ENCODE measurements at places on chromosomes 4 and X.

DNA sequence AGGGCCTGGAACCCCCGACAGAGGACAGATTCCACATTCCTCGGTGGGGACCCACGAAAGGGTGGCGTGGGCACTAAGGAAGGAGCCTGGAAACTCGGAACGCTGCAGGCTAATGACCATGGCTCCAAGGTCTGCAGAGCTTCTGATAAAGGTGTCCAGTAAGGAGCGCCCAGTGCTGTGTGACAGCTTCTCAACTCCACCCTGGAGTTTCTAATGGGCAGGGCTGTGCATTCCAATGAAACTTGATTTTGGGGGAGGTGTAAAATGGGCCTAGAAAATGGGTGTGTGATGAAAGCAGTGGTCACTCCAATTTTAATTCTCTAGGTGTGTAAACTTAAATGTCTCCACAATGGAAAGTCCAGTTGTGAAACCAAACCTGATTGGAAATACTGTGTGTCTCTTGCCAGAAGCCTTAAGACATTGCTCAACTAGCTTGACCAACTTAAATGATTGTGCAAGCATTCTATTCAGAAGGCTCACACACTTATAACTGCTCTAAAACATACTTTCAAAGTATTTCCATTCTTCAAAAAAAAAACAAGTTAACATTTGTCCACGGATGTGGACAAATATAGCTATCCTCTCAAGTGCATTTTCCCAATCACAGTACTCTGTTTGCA is 52.1 kb downstream of the XAGE2 start:
- DNase-seq: no peak

DNA sequence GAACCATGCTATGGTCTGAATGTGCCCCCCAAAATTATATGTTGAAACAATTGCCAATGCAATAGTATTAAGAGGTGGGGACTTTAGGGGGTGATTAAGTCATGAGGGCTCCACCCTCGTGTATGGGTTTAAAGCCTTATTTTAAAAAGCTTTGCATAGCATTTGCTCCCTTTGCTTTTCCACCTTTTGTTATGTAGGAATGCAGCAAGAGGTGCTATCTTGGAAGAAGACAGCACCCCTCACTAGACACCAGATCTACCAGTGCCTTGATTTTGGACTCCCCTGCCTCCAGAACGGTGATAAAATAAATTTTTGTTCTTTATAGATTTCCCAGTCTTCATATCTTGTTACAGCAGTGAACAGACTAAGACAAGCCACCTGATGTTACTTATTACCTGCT is 23.3 kb upstream of the NPNT start:
- DNase-seq: no peak

- no peak for DNase-seq
These were observed 11.4 kb upstream of the S100G start for GRCh38 chrX:16638533-16638932.

GRCh38 chr4:46656071-46656470 is 253.0 kb downstream of the COX7B2 start:
- no peak for DNase-seq

GRCh38 chrX:17046478-17047097 is 100.1 kb downstream of the REPS2 start:
- DNase-seq: no peak

- DNase-seq: no peak
These were observed 164.1 kb upstream of the STS start for GRCh38 chrX:6983207-6983955.

- no peak for DNase-seq
These were observed 134.2 kb downstream of the TSPAN5 start for GRCh38 chr4:98524230-98524629.

DNA sequence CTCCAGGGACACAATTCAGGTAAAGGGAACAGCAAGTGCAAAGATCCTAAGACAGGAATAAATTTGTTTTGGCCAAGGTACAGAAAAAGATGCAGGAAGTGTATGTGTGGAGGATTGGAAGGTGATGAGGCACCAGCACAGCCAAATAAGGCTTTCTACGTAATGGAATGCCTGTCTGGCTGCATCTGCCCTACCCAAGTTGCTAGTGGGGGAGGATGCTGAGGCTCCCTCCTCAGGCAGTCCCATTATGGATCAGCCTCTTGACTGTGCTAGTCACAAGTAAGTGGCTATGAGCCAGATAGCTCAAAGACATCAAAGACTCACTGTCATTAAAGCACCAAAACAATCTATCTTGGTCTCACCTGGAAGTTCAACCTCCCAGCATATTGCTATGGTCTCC is 300.9 kb upstream of the FAT4 start:
- DNase-seq: no peak

DNA sequence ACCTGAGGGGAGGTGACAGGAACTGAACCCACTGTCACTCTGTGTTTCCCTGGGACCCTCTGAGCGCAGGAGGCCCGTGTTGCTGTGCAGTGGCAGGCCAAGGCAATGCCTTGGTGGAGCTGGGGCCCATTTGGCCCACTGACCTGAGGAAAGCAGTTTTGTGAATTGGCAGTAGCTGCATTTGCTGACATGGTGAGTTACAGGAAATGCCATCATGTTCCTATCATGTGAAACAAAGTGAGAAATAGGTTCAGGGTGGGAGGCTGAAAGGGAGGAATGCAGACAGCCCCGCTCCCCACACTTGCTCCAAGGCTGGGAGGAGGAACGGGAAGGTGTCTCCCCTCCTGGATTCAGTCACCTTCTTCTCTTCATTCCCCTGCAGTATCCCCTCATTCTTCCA is 146.1 kb downstream of the PTTG2 start:
- DNase-seq: no peak

GRCh38 chr4:11589676-11590075 is 161.0 kb upstream of the HS3ST1 start:
- no peak for DNase-seq

DNA sequence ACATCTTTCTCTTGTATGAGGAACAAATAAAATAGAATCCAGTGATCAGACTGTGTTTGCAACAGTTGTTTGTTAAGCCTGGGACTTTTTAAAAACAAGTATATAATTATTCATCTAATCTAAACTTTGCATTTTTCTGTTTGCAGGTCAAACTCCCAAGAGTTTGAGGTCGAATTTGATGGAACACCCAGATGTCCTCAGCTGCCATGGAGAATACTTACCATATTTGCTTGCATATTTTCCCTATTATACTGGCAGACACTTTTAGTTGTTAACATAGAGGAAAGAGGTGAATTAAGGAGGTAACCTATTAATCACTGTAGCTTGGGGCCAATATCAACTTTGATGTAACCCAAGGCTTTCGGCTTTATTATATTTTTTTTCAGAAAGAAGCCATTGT is 401.5 kb upstream of the DIPK2B start:
- no peak for DNase-seq

GRCh38 chr4:7815981-7816380 is 123.7 kb downstream of the AFAP1 start:
- DNase-seq: no peak

DNA sequence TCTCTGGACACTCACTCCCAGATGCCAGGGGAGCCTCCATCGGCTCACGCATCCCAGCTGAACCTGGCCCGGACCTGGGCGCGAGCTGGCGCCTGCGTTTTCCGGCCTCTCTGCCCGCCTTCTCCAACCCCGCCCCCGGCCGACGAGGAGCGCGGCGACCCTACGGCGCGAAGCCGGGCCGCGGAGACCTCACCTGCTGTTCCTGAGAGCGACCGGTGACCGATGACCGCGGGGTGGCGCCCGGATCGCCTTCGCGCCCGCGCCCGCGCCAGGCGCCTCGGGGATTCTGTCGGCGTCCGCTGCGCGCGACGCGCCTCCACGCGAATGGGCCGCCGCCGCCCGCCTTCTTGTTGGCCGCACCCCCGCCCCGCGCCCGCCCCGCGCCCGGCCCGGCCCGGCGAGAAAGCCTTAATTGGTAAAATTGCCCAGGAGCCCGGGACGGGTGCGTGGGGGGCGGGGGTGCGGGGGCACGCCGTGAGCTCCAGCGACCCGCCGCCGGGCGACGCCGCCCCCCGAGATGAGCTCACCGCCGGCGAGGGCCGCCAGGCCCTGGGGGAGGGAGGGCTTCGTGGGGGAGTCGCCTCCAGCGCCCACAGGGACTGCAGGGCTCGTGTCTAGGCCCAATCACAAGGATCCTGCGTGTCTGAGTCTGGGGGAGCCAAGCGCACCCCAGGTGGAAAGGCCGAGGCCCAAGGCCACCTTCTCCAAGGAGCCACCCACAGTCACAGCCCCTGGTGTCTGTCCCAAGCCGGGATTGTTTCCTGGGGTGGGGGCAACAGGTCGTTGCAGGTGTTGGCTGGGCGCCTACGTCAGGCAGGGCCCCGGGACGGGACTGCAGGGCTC is at the start of gene FLNA:
Gene FLNA, minus strand, starts transcription at position 322 of the 843 bp plus-strand sequence. CDS start 3,389 bp downstream, outside the sequence.
- no peak for DNase-seq

DNA sequence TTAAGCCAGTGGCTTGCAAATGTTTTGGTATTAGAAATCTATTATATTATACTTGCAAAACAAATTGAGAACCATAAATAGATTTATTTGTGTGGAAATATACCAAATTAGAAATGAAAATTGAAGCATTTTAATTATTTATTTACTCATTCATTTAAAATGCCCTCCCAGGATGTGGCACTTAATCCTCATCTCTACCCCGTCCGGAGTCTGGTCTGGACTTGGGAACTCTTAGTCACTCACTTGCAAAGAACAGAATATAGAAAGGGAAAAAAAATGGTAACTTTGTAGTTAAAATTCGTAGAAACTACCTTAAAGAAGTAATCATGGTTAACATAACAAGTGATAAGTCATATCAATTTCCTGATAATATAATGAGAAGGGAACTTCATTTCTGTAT is 775.9 kb upstream of the INTU start:
- DNase-seq: no peak

DNA sequence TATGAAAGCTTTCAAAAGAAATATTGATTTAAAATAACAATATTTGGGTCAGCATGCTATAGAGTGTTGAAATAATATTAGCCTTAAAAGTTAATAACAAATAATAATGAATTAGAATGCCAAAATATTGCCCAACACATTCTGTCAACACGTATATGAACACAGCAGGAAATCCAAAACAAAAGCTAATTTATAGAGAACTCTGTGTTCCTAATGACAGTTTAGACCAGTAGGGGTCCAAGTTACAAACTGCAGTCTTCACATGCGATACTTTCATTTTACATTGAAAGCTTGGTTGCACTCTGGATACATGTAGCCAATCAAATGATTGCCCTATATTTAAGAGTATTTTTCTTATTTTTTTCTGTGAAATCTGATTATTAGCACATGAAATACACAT is 274.4 kb downstream of the DCTD start:
- no peak for DNase-seq

DNA sequence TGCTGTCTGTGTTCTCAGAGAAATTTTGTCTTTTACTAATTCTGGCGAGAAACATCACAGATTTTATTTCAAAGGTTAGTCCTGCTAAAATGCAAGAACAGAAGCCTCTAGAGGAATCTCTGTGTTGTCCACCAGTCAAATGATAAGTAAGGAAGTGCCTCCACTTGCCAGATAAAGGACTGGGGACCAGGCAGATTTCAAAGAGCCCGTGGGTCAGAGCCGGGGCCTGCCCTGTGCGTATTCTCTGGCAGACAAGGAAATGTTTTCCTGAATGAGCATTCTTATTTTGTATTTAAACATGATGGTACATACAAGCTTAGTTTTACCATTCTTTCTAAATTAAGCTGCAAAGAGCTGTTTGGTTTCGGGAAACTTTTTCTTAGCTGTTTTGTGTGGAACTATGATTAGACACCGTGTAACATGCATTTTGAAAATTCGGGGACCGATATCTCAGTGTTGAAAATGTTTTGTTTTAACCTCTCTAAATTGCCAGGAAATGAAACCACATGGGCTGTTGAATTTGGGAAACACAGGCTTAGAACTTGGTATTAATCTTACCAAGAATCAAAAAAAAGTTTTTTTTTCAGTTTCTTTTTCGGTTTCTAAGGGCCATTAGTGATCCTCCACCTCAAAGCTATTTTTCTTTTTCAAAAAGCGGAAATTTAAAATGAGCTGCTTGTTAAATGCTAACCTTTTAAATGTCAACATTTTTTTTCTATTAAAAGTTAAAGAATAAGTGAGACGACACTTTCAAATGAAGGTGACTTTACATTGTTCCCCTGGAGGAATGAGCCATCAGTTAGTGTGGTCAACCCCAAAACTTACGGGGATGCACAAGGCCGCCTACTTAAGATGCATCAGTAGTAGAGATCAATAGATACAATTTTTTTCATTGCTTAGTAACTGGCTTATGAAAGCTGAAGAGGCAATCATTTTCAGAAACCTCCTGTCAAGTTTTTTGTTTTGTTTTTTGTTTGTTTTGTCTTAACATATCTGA is 89.6 kb upstream of the MTM1 start:
- no peak for DNase-seq

- DNase-seq: no peak
These were observed 874.6 kb upstream of the PRKX start for GRCh38 chrX:4588056-4588455.

- DNase-seq: no peak
These were observed 64.9 kb upstream of the SOD3 start for GRCh38 chr4:24730256-24731001.

GRCh38 chr4:123613586-123614344 is 217.2 kb downstream of the SPRY1 start:
- no peak for DNase-seq

DNA sequence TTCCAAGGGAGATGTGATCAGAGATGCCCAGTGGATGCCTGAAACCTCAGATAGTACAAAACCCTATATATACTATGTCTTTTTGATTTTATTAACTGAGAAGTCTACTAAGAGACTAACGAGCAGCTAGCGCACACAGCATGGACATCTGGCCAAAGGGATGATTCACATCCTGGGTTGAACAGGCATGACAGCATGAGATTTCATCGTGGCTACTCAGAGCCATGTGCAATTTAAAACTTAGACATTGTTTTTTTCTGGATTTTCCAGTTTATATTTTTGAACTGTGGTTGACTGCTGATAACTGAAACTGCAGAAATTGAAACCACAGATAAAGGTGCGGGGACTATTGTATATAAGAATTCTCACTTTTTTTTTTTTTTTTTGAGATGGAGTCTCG is 2252.9 kb upstream of the AGA start:
- no peak for DNase-seq

- DNase-seq: no peak
These were observed at the start of gene KDR for GRCh38 chr4:55125087-55125721. Gene KDR, minus strand, starts transcription at chr4:55125595. Its CDS starts 302 bp downstream, at chr4:55125293.

- no peak for DNase-seq
These were observed at the start of gene DUSP9 for GRCh38 chrX:153646620-153647373. Gene DUSP9, plus strand, starts transcription at chrX:153647203. Its CDS starts 751 bp downstream, at chrX:153647954.

- DNase-seq: no peak
These were observed 849.1 kb upstream of the SLIT2 start for GRCh38 chr4:19402581-19403065.

- no peak for DNase-seq
These were observed 1.6 kb downstream of the SOX3 start for GRCh38 chrX:140503238-140503601.
